WTC11 (cell line): ENCODE measurements at places on chromosomes 6 and 20. TPM values are rescaled to one million over a fixed set of nuclear protein-coding genes. Genes with fewer than 3 reads are reported as not detected.

The CRIP3 gene
- total RNA-seq: 44.7 to 48.9 TPM (median 45.6 TPM) in 3 replicates

- no peak for DNase-seq
These were observed 81.3 kb upstream of the GJE1 start for GRCh38 chr6:142051404-142051803.

The DEFB127 gene
- total RNA-seq: not detected in 3 replicates

- no peak for DNase-seq
These were observed 75.1 kb downstream of the PPP1R3G start for GRCh38 chr6:5160206-5160605.

The HRH3 gene
- 2.9 to 3.4 TPM (median 3.3 TPM) in 3 replicates for total RNA-seq
